Activated naive CD8-positive, alpha-beta T cell treated with anti-CD3 and anti-CD28 coated beads for 36 hours (primary cell): ENCODE measurements at places on chromosomes 3 and 15. TPM values are rescaled to one million over a fixed set of nuclear protein-coding genes. Genes with fewer than 3 reads are reported as not detected.

Gene TLR9
- total RNA-seq = 1.4 TPM

Gene MYO5C
- total RNA-seq = 0.56 TPM

Gene ASTE1
- 9.6 TPM for total RNA-seq

Gene TGM5
- 0.38 TPM for total RNA-seq

Gene TRIM71
- 0.10 TPM for total RNA-seq

Gene CLDN1
- total RNA-seq = 0.10 TPM

Gene GJD2
- not detected for total RNA-seq

Gene DGKG
- 0.14 TPM for total RNA-seq

Gene CAMK2N2
- total RNA-seq = not detected

Gene LYSMD4
- total RNA-seq = 6.1 TPM

Gene TMEM207
- total RNA-seq = not detected

Gene EXOSC7
- 91.6 TPM for total RNA-seq

Gene CTDSPL
- total RNA-seq = 2.3 TPM

Gene TPRG1
- total RNA-seq = 1.1 TPM
